ENCODE measurements at places on chromosomes 1 and 21. TPM values are rescaled to one million over a fixed set of nuclear protein-coding genes. Genes with fewer than 3 reads are reported as not detected.

DNA sequence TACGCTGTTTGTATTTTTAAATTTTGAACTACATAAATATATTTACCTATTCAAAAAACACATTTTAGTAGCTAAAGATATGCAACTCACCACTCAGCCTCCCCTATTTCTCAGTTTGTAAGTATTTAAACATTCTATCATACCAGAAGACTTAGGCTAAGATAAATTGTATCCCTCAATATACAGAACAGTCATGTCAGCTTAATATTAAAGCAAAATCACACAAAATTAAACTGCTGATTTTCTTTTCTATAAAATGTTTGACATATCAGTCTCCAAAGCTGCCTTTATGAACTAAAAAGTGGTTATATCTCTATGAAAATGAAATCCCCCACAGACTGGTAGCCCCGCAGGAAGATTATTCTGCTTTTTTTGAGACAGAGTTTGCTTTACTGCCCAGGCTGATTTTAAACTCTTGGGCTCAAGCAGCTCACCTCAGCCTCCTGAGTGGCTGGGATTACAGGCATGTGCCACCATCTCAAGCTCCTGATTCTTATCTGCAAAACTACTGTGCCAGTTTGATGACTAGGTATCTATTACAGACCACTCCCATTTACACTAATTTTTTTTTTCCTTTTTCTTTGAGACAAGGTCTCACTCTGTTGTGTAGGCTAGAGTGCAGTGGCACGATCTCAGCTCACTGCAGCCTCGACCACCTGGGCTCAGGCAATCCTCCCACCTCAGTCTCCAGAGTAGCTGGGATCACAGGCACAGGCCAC lies 37.6 kb downstream of the NRDC start:
- DNase-seq = no peak

Gene RPE65
- not detected for polyA plus RNA-seq

Gene CYYR1
- polyA plus RNA-seq = 4.9 TPM

DNA sequence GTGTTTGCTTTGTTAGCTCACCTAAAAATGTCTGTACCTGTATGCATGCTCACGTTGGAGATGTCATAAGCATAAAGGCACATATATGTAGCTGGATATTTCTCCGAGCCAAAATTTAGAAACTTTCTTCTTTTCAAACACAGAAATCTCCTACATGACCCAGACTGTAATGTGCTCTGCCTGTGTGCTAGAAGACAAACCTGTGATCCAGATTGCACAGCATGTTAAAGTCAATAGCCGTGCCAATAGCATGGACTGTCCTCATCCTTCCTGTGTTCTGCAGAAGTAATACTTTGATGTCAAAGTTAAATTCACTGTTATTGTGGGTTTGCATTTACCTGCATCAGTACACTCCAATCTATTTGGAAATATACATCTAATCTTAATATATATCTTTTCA lies 346.2 kb upstream of the ZRANB2 start:
- no peak for DNase-seq

DNA sequence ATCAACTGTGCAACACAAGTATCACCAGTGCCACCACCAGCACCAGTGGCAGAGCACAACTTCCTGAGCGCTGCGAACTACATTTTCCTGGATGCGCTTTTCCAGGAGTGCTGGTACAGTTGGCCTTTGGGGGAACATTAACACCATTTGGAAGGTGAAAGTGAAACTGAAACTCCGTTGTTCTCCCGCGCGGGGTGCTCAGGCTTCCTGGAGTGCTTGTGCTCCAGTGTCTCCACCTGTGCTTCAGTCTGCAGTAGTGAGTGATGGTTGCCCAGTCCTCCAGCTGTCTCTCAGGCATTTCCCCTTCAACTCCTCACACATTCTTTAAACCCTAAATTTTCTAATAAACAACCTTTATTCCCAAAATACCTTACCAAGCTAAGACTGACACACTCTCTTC lies 187.8 kb downstream of the LRRIQ3 start:
- no peak for DNase-seq

GRCh38 chr1:180800945-180801344 lies 111.8 kb upstream of the KIAA1614 start:
- no peak for DNase-seq

DNA sequence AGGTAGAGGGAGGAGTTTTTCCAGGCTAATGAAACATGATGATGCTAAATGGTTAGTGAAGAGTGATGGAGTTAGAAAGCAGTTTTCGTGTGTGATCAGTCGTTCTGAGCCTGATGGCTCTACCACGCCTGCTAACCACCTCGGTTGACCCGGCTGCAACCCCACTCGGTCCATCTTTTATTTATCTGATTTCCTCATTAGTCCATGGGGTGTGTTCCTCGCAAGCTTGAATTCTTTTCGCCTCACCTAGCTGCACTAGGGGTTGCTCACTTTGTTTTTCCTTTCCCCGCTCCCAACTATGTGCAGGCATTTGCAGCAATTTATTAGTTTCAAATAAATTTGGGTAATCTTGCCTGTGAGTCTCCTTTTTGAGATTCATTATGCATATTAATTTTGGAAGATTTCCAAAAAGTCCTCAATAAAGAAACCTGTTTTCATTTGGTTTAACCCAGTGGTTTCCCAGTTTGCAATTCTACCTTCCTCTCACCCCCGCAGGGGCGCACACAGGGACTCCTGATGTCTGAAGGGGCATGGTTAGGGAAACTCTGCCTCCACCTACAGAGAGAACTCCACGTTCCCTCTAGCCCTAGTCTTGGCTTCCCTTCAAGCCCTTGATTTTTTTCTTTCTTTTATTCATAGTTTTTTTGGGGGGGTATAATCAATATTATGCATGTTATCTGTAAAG lies 12.6 kb downstream of the B3GALT5 start:
- DNase-seq = no peak

- DNase-seq = no peak
These were observed 113.4 kb downstream of the MAB21L3 start for GRCh38 chr1:116224561-116224960.

DNA sequence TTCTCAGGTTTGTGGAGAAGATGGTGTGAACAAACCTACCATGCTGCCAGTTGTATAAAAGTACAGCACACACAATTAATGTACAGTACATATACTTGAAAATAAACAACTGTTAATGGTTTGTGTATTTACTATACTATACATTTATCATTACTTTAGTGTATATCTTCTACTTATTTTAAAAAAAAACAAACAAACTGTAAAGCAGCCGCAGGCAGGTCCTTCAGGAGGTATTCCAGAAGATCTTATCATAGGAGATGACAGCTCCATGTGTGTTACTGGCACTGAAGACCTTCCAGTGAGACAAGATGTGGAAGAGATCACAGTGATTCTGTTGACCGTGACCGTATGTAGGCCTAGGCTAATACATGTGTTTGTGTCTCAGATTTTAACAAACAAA lies 155.7 kb downstream of the COP1 start:
- DNase-seq = no peak

DNA sequence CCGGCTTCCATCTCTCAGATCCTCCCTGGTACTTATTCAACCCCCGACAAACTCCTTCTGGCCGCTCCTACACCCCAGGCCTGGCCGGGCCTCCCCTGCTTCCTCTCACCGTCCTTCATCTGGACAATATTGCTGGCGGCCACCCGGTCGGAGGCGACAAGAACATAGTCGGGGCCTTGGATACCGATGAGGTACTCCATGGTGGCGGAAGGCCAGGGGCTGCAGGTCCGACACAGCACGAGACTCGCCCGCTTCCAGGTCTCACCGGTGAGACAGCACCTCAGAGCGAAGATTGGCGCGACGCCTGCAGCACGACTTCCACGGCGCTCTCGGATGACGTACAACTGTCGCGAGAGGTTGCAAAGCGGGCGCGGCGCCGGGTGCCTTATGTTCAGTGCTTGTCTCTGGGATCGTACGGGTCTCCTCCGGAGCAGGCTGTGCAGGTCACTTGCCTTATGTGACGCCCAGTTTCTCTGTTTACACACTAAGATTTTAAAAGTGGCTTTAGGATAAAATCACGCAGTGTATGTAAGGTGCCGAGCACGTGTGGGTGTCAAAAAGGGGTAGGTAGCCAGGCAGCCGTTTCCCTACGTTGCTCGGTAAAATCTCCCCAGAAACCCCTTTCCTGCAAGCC lies at the start of gene PSMB2:
PSMB2 (minus strand) TSS at position 294 of the 634 bp plus-strand sequence; CDS start at position 200, 94 bp downstream.
- peak; percentile 97 for DNase-seq

GRCh38 chr1:59505596-59506028 lies 208.7 kb downstream of the FGGY start:
- DNase-seq = no peak

- DNase-seq = no peak
These were observed 19.0 kb upstream of the ABCG1 start for GRCh38 chr21:42199868-42200463.

Gene CELSR2
- polyA plus RNA-seq = 6.1 TPM

DNA sequence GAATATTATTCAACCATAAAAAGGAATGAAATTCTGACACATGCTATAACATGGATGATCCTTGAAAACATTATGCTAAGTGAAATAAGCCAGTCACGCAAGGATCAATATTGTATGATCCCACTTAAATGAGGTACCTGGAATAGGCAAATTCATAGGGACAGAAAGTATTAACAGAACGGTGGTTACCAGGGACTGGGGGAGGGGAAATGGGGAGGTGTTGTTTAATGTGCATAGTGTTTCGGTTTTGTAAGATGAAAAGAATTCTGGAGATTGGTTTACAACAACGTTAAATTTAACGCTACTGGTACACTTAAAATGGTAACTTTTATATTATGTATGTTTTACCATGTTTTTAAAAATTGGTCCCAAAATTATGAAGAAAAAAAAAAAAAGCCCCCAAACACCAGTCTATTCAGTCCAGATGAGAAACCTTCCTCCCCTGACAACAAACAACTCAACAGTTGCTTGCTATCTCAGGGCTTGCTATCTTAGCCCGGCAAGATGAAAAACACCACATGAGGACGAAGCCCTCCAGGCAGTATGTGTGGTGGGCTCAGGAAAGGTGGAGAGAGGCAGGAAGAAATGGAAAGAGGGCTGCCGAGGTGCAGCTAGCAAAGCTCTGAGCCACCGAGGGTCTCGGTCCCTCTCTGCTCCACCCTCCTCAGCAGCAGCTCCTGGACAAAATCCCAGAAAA lies 8.5 kb downstream of the NUAK2 start:
- no peak for DNase-seq

DNA sequence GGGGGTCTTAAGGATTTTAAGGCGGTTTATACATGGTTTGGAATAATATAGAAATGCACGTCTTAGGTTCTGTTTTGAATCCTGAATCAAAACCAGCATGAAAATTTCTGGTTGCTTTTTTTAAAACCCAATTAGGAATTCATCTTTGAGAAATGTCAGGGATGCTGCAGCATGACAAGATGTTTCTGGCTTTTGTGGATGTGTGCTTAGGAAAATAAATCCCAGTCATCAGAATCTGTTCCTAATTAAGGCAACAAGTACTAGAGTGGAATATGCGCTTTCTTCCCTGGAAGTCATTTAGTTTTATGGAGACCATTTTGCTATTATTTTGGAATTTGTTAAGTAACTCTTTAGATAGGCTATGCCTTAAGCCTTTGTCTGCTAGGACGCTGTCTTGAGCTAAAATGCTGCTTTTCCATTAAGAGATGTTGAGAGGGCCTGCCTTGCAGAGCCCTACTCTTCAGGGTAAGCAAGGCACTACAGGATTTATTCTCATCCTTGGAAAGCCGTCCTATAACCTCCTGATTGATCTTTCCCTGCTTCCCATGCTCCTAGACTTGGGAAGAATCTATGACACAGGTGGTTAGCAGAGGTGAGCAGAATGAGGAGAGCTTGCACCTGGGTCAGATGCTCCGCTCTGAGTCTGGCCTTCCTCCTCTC lies 332.8 kb downstream of the DISC1 start:
- no peak for DNase-seq

GRCh38 chr1:174968750-174969244 lies 30.9 kb upstream of the CACYBP start:
- DNase-seq = no peak

- no peak for DNase-seq
These were observed 569 bp upstream of the WARS2 start for GRCh38 chr1:119141020-119141424.

DNA sequence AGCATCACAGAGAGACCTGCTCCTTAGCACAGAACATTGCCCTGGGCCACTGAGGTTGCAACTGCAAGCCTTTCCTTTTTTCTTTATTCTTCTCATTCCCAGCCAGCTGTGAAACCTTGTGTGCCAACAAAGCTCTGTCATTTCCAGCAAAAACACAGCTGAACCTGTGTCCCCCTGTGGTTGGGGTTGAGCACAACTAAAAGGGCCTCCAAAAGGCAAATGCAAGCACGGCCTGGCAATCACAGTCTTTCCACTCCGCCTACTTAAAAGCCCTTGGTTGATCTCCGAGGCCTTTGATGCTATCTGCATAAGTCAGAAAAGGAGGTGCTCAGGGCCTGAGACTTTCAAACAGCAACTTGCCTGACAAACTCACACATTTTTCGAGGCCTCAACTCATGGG lies 32.7 kb downstream of the SUSD4 start:
- no peak for DNase-seq

Gene SDCCAG8
- 58.6 TPM for polyA plus RNA-seq

DNA sequence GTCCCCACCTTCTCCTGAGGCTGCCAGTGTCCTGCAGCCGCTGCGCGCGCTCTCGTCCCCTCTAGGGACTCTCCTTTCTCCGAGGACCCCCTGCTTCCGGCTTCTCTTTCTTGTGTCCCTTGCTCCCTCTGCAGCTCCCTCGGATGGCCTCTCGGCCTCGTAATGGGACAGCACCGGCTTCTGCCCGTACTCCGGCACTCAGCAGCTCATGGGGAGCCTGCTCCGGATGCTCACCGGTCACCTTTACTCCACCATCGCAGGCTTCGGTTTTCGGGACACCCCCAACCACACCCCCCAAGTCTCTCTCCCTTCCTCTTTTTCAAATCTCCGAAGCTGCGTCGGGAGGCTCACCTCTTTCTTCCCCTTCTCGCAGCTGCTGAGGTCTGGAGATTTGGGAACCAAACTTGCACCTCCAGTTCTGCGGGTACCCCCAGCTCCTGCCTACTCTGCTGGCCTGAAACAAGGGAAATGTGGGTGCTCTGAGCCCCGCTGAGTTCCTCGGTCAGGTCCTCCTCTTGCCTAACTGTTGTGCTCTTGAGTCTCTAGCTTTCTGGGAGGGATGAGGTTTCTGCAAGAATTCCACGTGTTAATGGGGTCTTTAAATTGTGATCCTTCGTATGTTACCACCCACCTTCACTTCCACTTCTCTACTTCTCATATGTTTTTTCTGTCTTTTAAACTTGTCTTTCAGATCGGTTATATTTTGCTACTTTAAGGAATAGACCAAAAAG lies 930 bp downstream of the CDC14A start:
- no peak for DNase-seq

DNA sequence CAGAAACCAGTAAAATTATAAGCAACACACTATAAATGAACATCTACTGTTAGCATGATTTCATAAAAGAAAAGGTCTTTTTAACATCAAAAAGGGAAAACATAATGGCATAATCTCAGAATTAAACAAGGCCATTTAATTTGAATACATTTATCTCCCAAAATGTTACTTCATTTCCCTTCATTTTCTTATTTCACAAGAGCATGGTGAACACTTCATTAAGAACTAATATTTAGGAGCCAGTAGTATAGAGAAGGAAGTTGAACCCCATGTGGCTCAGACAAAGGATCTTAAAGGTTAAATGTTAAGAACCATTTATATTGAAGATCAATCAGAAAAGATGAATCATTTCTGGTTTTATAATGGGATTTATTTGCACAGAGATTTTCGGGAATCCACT lies 981.7 kb downstream of the TTLL7 start:
- DNase-seq = no peak

Gene SLC35F3
- 2.0 TPM for polyA plus RNA-seq

All from cardiac muscle cell (in vitro differentiated cells and primary cell).